ENCODE measurements at places on chromosomes 7 and 10.

- no peak for DNase-seq
Measured at GRCh38 chr10:78231327-78231726, 197.7 kb downstream of the RPS24 start.

GRCh38 chr10:21217107-21217506 lies 308.4 kb downstream of the SKIDA1 start:
- no peak for DNase-seq

GRCh38 chr7:17787257-17787656 lies 153.0 kb downstream of the SNX13 start:
- no peak for DNase-seq

DNA sequence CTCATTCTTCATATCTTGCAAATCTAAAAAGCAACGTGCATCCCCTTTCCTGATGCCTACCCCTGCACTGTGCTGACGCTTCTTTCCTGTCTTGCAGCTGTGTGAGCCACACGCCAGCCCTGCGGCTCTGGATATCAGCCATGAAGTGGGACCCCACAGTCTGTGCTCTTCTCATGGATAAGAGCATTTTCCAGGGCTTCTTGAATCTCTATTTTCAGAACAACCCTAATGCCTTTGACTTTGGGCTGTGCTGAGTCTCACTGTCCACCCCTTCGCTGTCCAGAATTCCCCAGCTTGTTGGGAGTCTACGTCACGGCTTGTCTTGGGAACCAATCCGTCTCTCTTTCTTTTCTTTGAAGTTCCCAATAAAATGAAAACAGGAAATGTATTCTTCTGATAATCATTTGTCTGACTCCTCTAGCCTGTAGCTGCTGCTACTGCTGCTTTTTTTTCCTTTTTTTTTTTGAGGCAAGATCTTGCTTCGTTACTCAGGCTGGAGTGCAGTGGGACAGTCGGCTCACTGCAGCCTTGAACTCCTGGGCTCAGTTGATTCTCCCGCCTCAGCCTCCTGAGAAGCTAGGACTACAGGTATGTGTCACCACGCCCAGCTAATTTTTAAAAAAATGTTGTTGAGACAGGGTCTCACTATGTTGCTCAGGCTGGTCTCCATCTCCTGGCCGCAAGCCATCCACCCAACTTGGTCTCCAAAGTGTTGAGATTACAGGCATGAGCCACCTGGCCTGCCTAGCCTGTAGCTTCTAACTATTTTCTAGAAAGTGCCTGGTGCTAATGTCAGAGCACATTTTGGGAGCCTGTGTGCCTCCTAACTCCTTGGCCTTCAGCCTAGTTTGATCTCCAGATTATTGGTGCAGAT lies 30.3 kb downstream of the GSTO2 start:
- no peak for DNase-seq

GRCh38 chr7:139630643-139631519 lies 107.4 kb downstream of the CLEC2L start:
- no peak for DNase-seq

All from stimulated activated CD4-positive, alpha-beta T cell treated with anti-CD3 and anti-CD28 coated beads, Interleukin-15, amount 100 ng/mL, for 24 hours (primary cell).